ENCODE measurements at places on chromosomes 1 and 21.

DNA sequence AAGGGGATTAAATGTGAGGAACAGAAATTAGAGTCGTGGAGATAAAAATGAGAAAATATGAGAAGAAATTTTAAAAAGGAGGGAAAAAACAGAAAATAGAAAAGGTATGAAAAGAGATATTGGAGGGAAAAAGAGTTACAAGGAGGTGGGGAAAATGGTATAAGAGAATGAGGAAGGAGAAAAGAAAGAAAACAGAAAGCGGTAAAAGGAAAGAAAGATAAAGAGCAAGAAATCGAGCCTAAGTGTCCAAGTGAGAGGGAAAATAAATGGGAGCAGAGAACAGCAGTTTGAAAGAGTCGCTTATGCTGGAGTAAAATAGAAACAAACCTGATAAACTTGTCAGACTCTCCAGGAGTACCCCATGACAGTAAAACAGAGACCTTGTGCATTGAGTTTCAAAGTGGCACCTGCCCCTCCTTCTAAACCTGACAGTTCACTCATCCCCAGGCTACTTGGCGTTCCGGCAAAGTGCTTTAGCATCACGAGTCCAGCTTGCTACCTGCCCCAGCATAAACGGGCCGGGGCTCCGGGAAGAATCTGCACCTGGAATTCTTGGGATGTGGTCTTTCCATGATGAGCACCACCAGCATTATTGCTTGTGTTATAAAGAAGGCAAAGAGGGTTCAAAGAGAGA is 585 bp downstream of the NEGR1 start:
- DNase-seq: no peak

DNA sequence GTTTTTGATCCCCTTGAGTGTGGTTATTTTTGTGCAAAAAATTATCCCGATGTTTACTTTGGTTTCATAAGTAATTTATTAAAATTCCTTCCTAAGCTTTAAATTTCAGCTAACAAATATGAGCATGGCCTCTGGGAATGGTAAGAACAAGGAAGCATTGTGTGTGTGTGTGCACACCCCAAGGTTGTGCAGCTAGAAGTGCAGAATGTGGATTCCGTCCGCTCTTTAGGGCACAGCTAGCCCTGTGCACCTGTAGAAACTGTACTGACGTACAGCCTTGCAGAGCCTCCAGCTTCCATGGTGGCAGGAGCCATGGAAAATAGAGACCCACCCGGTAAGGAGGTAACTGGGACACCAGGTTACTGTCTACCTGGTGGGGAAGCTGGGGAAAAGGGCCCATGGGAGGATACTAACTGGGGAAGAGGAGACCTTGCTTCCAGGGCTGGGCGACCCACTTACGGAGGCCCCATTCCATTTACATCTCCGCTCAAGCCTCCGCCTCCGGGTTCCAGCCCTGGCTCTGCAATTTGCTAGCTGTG is 54.7 kb downstream of the B3GALT5 start:
- DNase-seq: no peak

- DNase-seq: peak; percentile 31
Observed at GRCh38 chr21:28773036-28773435, 219.6 kb downstream of the LTN1 start.

- DNase-seq: no peak
Observed at GRCh38 chr1:54764922-54765561, 719 bp upstream of the PARS2 start.

DNA sequence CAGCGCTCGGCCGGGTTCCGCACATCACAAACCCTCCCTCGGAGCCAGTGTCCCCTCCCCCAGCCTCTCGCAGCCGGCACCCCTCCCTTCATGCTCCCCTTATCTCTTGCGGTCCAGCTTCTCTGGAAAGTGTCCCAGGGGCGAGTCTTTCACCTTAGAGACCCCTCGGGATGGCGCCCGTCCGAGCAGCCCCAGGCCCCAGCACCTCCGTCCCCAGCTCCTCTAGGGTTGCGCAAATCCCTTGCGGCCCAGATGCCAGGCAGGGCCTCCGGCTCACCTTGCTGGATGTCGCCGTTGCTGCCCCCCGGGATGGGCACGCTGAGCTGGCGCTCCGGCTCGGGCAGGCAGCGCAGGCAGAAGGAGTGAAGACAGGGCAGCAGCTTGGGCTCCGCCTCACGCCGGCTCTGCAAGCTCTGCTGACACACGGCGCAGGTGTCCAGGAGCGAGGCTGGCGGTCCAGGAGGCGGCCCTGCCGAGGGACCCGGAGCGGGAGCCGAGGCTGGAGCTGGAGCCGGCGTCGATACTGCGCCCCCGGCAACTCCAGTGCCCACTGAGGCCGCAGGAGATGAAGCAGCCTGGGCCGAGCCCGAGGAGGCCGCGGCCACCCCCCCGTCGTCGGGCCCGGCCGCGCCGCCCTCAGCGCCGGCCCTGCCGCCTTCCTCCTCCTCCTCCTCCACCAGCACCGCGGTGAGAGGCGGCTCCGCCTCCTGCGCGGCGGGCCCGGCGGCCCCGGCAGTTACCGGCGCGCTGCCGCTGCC is 550 bp downstream of the TRIM33 start:
- DNase-seq: peak; percentile 35

DNA sequence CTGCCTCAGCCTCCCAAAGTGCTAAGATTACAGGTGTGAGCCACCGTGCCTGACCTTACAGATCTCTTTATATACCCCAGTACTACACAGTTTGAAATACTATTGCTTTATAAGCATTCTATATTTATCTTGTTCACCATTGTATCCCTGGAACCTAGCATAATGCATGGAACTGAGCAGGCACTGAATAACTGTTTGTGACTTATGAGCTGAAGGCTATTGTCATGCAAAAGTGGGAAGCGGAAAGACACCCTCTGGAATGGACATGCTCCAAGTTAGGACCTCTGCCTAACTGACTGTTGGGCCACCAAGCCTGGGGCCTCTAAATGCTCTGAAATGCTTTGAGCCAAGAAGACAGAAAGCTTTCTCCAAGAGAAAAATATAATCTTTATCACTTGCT is 8.1 kb downstream of the LRRC41 start:
- DNase-seq: no peak

DNA sequence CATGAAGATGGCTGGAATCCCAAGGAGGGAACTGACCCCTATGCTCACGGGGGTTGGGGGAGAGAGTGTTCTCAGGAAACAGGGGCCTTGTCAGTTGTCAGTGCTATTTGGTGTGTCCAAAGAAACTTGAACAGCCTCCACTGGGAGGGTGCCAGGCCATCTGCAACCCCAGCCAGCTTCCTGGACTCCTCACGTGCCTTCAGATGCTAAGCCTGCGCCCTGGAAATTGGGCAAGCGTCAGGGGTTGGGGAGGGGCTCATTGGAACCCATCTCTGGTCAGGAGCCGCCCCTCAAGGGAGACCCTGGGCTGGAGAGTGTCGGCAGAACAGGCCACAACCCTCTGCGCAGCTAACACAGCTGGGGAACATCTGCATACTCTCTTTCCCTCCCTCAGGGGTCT is 13.1 kb upstream of the LHX4 start:
- no peak for DNase-seq

- no peak for DNase-seq
Observed at GRCh38 chr1:231860221-231861088, 233.9 kb downstream of the DISC1 start.

- peak; percentile 98 for DNase-seq
Observed at GRCh38 chr21:26795866-26796329, 49.3 kb downstream of the ADAMTS1 start.

DNA sequence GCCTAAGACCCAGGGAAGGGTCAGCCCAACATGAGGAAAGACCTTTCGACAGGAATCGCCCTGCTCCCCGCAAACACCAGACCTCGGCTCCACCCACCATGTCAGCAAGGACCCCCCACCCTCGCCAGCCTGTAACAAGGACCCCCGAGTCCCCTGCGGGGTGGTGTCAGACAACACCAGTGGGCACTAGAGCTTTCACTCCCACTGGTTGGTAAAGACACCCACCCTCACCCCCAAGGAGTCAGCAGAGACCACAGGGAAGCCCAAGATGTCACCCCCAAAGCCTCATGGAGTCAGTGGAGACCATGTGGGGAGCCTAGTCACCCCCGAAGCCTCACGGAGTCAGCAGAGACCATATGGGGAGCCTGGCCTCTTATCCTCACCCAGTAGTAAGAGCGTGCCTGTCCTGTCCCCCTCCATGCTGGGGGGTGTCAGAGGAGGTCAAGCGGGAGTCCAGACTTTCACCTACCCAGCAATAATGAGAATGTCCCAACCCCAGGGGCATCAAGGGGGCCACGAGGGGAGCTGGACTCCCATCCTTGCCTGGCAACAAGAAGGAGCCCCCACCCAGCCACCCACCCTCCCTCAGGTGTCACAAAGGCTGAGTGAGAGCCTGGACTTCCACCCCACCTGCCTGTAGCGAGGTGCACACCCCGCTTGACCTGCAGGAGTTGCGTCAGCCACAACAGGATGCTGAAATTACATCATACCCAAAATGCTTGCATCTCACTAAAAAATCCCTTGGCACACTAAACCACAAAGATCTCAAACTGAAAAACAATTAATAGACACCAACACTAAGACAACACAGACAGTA is 24.8 kb downstream of the SLC19A1 start:
- DNase-seq: peak; percentile 8
